Right hindlimb (tissue), 1 donor: ENCODE measurements at places on chromosomes 3 and 15.

DNA sequence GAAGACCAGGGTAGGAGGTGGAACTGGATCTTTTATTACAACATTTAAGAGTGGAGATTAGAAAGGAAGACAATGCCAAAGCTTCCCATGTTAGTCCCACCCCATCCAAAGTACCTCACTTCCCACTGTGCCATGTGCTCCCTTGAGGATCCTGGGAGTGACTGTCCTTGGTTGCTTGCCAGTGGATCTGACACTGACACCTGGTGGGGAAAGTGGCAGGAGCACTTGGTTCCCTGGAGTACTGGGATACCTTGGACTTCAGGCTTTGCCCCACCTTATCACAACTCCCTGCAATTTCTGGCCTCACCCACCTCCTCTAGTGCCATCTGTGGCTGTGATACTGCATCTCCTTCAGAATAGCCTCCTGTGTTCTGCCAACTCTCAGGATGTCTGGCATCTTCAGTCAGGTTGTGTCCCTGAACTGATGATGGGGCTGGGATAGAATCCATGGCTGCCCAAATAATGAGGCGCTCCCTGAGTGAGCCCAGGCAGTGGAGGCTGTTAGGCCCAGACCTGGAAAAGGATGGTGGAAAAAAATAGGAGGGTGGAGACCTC lies 1.3 kb downstream of the ELL3 start:
- peak; percentile 44 for DNase-seq

GRCh38 chr3:195194559-195195206 lies 76.3 kb downstream of the XXYLT1 start:
- DNase-seq = no peak

GRCh38 chr3:79341961-79342360 lies 425.8 kb downstream of the ROBO1 start:
- DNase-seq = no peak

GRCh38 chr3:155805204-155805801 lies 775 bp downstream of the C3orf33 start:
- DNase-seq = no peak

- DNase-seq = no peak
Observed at GRCh38 chr3:95815828-95816227, 998.6 kb upstream of the EPHA6 start.

GRCh38 chr15:37933666-37934065 lies 774 bp upstream of the TMCO5A start:
- DNase-seq = no peak

DNA sequence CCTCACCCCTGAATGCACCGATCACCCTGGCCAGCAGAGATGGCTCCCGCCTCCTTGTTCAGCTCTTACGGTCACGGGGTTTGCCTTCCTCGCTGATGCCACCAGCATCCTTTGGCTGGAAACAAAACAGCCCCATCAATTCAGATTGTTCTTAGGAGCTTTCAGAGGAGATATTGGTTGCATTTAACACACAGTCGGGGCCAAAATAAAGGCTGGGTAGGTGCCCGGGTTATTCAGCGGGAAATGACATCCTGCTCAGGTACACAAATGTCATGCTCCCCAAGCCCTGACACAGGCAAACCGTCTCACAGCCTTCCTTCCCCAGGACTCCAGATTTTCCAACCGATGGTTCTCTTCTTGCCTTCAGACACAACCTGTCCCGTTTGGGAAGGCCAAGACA lies 62.4 kb upstream of the MEF2A start:
- DNase-seq = no peak

DNA sequence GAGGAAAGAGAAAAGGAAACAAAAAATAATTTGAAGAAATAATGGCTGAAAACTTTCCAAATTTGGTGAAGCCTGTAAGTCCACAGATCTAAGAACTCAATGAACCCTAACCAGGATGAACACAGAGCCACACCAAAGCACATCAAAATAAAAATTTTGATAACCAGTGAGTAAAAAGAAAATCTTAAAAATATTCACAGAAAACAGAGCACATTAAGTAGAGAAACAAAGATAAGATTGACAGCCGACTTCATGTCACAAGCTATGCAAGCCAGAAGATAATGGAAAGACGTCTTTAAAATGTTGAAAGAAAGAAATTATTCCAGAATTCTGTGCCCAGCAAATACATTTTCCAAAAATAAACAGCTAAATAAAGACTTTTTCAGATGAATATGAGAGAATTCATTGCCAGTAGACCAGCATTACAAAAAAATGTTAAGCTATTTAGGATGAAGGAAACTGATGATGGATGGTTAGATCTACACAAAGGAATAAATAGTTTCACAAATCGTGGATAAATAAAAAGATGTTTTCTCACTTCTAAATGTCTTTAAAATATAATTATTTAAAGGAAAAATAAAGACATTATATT lies 140.2 kb upstream of the SKOR1 start:
- no peak for DNase-seq

- DNase-seq = no peak
Observed at GRCh38 chr15:82108489-82109078, 62.8 kb upstream of the MEX3B start.

DNA sequence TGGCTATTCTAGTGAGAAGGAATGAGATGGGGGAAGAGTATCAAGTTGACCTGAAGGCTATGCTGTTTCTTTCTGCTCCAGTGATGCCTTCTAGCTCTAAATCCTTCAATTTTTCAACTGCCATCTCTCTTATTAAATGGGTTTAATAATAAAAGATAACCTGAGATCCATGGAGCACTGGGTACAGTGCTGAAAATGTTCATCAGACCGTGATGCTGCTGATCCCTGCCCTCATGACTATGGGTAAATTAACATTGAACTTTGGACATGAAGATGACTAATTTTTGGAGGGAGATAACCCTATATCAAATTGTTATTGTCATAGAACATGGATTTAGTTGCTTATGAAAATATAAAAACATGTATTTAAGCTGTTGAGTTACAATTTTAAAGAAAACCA lies 27.7 kb upstream of the SLC2A2 start:
- no peak for DNase-seq

- DNase-seq = no peak
Observed at GRCh38 chr3:183317271-183317670, 64.2 kb downstream of the B3GNT5 start.

DNA sequence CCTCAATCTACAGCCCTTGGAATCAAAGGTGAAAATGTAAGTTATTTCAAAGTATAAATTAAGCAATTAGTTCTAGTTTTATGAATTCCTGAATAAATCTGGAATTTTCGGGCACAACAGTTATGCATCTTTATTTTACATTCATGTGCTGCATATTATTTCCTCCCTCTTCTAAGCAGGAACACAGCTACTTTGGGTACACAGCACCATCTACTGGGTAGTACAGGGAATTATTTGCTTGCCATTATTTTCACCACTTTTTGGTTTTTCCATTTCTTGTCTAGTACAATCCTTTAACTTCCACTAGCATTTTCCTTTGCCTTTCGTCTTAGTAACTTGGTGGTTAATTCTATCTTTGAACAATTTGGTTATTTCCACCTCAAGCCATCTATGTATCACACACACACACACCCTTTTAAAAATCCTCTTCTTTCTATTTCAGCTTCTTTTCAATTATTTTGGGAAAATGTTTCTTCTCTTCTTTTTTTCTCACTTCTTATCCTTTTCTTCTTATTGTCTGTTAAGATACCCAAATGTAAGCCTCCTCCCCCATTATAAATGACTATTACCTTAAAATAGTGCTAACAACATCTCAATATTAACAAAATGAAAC lies 451.0 kb downstream of the MFSD1 start:
- DNase-seq = no peak

- DNase-seq = no peak
Observed at GRCh38 chr3:71372241-71372768, 211.2 kb downstream of the FOXP1 start.

GRCh38 chr3:52315977-52316764 lies at the start of gene DNAH1:
DNAH1 (plus strand) TSS chr3:52316319; CDS start chr3:52322443, 6,124 bp downstream.
- DNase-seq = no peak

DNA sequence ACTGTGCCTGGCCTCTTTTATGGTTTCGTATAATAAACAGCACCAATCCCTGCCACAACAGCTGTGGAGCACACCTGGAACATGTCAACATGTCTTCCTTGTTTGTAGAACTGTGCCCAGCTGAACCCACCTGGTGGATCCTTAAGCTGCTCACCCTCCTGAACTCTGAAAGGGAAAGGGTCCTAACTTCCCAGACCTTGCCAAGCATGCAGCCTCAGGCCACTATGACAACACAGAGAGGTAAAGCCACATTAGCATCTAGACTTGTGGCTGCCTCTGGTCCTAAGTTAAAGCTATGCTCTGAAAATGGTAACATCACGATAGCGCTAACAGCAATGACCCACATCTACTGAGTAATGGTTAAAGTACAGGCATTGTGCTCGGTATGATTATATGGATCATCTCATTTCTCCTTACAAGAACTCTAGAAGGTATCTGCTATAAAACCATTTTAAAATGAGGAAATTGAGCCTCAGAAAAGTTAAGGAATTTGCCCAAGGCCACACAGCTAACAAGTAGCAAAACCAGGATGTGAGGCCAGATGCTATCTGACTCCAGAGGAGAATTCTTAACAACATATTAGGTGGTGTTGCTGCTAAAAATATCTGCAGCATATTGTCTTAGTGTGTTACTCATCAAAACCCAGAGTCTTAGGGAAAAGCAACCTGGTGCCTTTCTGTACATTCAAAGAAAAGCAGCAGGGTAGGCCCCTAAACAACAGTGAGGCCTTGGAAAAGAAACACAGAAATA lies 23.1 kb upstream of the HERC1 start:
- DNase-seq = no peak

- no peak for DNase-seq
Observed at GRCh38 chr15:92663250-92663951, 7.8 kb upstream of the FAM174B start.

- DNase-seq = no peak
Observed at GRCh38 chr15:74663303-74664027, 32.4 kb downstream of the EDC3 start.

DNA sequence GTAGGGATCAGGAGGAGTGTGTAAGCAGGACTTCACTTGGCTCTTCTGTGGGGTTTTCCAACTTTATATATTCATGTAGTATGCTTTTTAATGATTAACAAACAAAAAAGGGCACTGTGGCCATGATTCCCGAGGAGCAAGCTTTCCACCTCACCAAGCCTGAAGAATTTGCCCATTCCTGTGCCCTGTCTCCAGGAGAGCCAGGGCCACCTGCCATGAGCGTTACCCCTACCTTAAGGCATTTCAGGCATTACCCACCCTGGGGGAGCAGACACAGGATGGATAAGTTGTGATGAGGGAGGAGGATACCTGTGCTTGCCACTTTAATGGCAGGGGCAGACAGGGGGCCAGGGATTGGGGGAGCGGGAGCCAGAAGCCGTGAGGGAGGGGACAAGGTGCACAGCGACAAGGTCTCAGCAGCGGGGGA lies 3.0 kb downstream of the TRPM1 start:
- DNase-seq = no peak

GRCh38 chr3:122766430-122766829 lies 27.2 kb downstream of the HSPBAP1 start:
- no peak for DNase-seq

DNA sequence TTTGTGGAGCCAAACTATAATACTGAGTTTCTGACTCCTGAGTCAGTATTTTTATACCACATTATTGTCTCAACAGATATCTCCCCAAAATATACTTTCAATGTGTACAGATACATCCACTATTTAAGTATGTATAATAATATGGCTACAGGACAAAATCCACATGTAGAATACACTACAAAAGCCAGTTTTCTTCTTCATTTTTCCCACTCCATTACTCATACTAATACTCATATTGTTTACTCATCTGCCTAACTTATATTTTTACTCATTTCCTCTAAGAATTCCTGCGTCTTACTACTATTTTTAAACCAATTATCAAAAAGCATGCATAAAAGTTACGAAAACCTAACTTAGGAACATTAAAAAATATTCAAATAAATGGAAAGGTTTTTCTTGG lies 440.8 kb downstream of the ZNF385D start:
- DNase-seq = no peak

GRCh38 chr15:63114465-63114864 lies 7.2 kb upstream of the LACTB start:
- no peak for DNase-seq

DNA sequence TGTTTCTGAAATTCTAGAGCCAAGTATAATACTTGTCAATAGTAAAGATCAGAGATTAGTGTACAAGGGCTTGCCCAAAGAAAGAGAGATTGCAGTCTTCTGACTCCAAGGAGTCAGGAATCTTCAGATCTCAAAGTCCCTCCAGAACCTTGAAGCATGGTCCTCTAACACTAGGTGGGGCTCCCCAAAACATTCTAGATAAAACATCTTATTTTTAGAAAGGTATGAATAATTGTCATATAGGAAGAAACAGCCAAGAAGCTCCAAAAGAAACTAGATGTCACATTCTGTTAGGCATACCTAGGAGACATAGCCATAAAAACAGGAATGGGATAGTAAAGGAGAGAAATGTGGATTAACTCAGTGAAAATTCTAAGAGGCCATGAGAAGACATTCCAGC lies 10.7 kb downstream of the MUC13 start:
- no peak for DNase-seq

- DNase-seq = no peak
Observed at GRCh38 chr3:161388855-161389254, 17.5 kb upstream of the SPTSSB start.

DNA sequence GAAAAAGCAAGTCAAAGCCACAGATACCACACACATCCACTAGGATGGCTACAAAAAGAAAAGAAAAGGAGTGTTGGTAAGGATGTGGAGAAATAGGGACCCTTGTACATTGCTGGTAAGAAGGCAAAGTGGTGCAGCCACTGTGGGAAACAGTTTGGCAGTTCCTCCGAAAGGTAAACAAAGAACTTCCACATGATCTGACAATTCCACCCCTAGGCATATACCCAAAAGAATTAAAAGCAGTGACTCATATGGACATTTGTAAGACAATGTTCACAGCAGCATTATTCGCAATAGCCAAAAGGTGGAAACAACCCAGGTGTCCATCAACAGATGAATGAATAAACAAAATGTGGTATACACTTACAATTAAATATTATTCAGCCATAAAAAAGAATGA lies 22.2 kb upstream of the GMPPB start:
- no peak for DNase-seq

DNA sequence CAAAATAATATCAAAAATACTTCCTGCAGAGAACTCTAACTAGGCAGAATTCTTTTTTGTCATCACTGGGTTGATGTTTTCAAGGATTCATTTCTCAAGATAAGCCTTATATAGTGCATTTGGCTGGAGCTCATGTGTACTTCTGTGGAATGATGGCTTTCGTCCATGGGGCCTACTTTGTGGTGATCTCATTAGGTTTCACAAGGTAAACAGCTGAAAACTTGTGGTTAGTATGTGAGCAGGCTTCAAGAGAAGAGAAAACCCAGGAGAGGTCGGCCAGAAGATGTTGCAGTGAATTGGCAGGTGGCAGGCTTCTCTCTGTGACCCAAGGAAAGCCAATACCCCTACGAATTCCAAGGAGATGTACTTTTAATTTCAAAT lies 121.4 kb upstream of the PHLDB2 start:
- peak; percentile 58 for DNase-seq

- DNase-seq = no peak
Observed at GRCh38 chr15:73273181-73274002, 95.4 kb downstream of the HCN4 start.
